ENCODE measurements at places on chromosomes 16 and 17.

DNA sequence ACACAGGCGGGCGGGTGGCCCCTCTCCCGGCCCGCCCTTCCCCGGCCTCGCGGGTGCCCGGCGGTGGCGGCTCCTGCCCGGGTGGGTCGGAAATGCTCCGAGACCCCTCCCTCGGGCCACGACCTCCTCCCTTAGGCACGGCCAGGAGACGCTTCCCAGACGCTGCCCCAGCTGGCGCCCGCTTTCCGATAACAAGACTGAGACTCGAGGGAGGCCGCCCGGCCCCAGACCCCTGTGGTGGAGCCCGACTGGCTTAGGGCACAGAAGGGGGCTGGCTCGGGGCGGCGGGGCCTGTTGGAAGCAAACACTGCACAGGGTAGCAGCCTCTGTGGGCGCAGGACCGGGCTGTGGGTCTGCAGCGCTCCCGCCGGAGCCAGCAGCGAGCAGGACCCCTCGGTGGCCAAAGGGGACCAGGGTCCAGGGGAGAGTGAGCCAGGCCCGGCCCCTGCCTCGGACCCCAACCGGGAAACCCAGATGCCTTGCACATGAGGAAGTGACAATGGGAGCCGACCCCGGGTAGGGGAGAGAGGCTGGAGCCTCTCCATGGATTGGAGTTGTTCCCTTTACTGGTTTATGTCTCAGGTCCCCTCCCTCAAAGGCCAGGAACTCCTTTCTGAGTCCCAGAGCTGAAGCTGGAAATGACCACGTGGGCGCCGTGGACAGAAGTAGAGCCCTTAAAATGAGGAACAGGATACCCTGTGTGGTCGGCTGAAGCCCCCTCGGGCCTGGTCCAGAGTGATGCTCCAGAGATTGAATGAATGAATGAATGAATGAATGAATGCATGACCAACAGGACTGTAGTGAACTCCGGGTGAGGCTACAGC is 19.8 kb upstream of the ADCY7 start:
- DNase-seq = no peak

GRCh38 chr17:36535669-36536081 is 888 bp downstream of the PIGW start:
- no peak for DNase-seq

- DNase-seq = no peak
Measured at GRCh38 chr16:521381-522210, 5.9 kb upstream of the CAPN15 start.

- DNase-seq = no peak
Measured at GRCh38 chr16:52758473-52758855, 211.5 kb upstream of the TOX3 start.

- DNase-seq = no peak
Measured at GRCh38 chr17:44837196-44837595, 7.1 kb upstream of the GJC1 start.

- DNase-seq = no peak
Measured at GRCh38 chr16:22838681-22839080, 24.7 kb downstream of the HS3ST2 start.

DNA sequence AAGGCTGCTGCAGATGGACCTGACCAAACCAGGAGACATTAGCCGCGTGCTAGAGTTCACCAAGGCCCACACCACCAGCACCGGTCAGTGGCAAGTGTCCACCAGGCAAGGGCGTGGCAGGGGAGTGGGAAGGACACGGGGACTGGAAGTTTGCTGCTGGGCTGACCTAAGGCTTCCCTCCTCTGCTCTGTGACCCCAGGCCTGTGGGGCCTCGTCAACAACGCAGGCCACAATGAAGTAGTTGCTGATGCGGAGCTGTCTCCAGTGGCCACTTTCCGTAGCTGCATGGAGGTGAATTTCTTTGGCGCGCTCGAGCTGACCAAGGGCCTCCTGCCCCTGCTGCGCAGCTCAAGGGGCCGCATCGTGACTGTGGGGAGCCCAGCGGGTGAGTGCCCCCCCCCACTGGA is 4.8 kb downstream of the HSD11B2 start:
- no peak for DNase-seq

DNA sequence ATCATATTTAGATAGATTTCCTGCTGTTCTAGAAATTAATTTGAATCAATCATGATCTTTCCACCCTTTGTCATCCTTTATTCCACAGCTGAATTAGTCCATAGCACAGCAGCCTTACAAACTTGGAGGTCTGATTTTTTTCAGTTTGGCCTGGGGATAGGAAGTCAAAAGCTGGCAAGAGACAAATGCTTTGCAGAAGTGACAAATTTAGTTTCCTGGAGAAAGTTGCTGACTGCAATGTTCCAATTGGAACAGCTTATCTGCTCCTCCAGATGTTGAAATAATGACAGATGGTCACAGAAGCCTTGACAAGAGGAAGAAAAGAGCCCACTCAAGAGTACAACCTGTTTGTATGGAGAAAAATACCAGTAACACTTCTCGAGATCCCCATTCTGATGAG is 1276.1 kb upstream of the CDH8 start:
- DNase-seq = no peak

- no peak for DNase-seq
Measured at GRCh38 chr17:9922012-9922848, 17.2 kb upstream of the RCVRN start.

GRCh38 chr17:63703029-63703428 is 3.1 kb upstream of the LIMD2 start:
- DNase-seq = no peak

DNA sequence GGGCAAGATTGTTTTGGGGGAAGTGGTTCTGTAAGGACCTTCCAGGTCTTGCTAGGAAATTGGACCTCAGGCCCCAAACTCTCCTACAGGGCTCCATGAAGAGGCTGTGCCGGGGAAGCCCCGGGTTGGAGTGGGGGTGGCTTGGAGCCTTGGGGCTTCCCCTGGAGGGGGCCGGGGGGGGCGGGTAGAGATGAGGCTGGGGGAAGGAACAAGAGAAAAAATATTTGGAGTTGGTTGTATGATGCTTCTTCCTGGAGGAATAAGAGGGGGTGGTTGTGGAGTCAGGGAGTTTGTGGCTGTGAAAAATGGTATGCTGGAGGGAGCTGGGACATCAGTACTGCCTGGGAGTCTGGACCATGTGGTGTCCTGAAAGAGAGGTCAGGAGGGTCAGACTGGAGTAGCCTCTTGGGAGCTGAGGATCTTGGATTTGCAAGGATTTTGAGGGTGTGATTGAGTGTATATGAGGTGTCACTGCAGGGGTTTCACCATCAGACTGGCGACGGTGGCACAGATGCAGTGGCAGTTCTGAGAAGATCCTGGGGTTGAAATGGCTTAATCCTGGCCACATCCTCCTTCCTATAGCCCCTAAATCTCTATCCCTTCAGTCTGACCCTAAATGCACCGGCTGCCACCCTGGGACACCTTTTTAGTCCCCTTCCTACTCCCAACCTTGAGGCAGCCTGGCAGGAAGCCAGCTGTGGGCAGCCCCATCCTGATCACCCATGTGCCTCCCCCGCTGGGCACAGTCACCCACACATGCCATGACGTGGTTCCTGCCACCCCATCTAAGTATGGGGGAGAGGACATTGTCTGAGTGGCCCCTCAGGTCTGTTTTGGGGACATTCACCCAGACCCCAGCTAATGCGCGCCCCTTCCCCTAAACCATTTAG is 10.9 kb downstream of the RARA start:
- peak; percentile 60 for DNase-seq

GRCh38 chr17:77848257-77848656 is 110.2 kb upstream of the TNRC6C start:
- no peak for DNase-seq

- no peak for DNase-seq
Measured at GRCh38 chr17:79699386-79700036, 31.2 kb upstream of the ENPP7 start.

- DNase-seq = no peak
Measured at GRCh38 chr16:13390093-13390985, 488.9 kb downstream of the SHISA9 start.

- no peak for DNase-seq
Measured at GRCh38 chr16:14309906-14310305, 238.8 kb downstream of the MRTFB start.

GRCh38 chr17:2087597-2088211 is 32.8 kb downstream of the HIC1 start:
- peak; percentile 55 for DNase-seq

GRCh38 chr17:81846743-81847689 is 12.2 kb upstream of the PPP1R27 start:
- DNase-seq = no peak

- DNase-seq = no peak
Measured at GRCh38 chr17:40538019-40538935, 27.0 kb downstream of the CCR7 start.
